ENCODE measurements at places on chromosomes 13 and 19.

DNA sequence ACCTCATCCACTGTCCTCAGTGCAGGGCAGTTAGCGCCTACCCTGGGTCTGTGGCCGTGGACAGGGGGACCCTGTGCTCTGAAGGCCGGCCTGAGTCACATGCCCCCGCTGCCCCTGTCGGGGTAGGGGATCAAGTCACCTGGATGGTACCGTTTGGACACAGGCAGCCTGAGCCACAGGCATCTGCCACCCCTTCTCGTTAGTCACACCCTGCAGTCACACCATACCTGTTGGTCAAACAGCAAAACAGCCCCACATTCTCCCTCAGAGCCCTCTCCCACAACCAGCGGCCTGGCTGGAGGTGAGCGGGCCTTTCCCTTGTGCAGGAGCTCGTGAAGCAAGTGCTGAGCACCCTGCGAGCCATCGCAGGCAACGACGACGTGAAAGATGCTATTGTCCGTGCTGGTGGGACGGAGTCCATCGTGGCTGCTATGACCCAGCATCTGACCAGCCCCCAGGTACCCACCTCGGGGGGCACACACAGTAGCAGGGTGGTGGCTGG is 8.8 kb upstream of the SLC25A42 start:
- no peak for DNase-seq

GRCh38 chr13:48242677-48243076 is 9.7 kb downstream of the ITM2B start:
- DNase-seq: no peak

DNA sequence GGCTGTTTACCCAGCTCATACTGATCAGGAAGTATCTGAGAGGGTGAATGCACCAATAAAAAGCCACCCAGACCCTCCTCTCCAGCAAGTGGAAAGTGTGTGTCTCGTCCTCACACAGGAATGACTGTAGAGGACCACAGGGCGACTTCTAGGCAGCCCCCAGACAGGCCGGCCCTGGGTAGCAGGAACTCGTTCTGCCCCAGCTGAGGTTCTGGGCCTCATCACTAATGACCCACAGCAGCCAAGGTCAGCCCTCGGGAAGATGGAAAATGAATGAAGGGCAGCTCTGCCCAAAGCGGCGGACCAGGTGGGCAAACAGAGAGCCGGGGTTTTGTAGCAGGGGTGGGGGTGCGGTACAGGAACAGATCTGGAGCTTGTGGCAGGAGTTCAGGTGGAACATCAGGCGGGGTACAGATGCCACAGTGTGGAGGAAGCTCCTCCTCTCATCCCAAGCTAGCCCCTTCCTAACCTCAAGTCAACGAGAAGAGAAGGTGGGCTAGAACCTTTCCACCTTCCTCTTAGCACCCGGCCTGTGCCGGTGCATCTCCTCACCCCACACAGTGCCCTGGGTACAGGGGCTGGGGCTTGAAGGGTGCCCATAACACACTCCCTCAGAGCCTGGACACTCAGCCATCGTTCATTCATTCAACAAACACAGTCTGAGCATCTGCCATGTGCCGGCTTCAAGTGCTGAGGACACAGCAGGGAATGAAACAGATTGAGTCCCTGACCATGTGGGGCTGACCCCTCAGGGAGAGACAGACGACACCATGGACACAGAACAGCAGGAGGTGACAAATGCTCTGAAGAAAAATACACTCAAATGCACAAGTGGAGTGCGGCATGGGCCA is 36.2 kb downstream of the RFX2 start:
- DNase-seq: peak; percentile 43

GRCh38 chr19:41657157-41657556 is 30.3 kb upstream of the CEACAM4 start:
- no peak for DNase-seq

GRCh38 chr13:55038230-55038629 is 2009.6 kb downstream of the OLFM4 start:
- no peak for DNase-seq

DNA sequence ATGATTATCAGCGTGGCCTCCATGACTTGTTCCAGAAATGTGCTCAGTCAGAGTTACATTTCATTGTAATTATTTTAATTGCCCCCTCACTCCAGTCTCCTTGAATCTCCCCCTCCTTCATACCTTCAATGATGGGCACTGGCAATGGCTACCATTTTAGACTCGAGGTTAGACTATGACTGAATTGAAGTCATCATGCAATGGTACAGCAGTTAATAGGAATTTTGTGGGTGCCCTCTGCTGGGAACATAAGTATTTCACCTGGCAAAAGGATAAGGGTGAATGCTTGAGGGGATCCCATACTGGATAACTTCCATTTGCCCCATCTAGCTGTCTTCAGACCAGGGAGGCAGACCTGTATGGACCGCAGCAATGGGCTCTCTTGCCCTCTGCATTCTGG is 32.2 kb upstream of the USP12 start:
- no peak for DNase-seq

DNA sequence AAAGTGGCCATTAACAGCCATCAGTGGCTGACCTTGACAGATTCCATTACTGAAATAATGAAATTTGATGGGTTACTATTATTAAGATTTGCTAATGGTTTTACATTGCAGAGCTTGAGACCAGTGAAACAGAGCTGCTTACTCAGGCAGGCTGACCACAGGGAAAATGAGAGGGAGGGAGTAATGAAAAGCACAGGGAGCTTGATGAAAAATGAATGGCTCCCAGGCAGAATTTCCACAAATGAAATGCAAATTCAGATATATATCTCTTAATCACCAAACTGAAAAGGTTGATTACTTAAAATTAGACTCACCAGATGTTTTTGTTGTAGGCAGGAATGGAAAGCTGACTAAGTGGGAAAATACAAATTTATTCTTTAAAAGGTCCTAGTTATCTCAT is 36.1 kb downstream of the HTR2A start:
- DNase-seq: no peak

DNA sequence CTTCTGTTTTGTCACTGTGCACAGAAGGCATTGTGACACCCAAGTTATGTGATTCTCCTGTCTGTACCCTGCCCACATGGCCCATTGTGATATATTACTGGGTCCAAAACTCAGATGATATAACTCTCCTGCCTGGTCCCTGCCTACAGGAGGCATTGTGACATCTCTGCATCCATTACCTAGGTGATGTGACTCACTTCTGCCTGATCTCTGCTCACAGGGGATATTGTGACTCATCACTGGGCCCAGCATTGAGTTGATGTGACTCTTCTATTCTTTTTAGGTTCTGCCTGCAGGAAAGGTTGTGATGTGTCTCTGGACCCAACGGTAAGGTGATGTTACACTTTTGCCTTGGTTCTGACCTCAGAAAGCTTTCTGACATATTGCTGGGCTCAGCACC is 67.9 kb upstream of the ZNF724 start:
- DNase-seq: no peak

Measured in aorta (tissue), 5 donors.